ENCODE measurements at places on chromosomes 3 and 15.

DNA sequence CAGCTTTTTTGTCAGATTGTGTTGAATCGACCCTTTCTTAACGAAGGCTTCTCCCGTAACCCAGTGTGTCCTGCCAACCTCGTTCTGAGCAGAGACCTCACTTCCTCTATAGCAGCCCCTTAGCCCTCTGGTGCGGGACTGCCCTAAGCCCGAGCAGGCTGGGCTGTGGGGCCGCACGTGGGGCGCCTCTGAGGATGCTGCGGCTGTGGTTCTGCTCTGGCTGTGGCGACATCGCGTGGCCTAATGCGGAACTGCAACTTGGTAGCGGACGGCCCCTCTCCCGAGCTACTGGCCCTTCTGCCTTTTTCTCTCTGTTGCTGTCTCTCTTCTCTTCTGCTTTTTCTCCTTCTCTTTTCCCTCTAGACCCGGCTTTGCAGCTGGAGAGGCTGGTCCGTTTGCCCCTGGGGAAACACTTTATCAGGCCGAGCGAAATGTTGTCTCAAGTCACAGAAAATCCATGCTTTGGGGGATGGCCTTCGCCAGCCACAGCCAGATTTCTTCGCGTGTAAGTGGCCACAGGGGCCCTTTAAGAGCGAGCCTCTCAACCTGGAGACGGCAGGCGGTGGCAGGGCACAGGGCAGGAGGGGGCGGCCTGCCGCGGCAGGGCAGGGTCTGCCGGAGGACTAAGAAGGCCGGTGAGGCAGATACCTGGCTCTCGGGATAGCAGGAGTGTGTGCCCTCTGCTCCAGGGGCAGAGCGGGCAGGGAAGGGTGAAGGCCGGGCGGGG, 19.4 kb upstream of the KIF23 start:
- no peak for DNase-seq

DNA sequence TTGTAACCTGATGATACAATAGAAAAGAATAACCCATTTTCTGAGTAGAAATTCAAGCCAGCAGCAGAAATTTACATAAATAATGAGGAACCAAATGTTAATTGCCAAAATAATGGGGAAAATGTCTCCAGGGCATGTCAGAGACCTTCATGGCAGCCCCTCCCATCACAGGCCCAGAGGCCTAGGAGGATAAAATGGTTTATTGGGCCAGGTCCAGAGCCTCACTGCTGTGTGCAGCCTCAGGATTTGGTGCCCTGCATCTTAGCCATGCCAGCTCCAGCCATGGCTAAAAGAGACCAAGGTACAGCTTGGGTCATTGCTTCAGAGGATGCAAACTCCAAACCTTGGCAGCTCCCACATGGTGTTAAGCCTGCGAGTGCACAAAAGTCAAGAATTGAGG, 352.1 kb upstream of the MEIS2 start:
- no peak for DNase-seq

DNA sequence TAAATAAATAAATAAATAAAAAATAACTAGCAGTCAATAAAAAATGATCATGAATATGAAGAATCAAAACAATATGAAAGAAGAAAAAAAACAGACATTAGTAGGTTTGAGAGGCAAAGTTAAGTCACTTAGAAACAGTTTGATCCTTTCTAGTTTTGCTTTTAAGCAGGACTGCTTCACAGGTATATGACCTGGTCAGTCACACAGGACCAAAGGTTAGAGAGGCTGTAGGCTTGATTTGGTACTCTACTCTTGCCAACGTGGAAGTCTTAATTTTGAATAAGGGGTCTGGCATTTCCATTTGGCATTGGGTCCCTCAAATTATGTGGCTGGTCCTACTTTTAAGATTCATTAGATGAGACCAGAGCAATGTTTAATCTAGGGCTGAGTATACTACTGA, 441.7 kb upstream of the NECTIN3 start:
- no peak for DNase-seq

DNA sequence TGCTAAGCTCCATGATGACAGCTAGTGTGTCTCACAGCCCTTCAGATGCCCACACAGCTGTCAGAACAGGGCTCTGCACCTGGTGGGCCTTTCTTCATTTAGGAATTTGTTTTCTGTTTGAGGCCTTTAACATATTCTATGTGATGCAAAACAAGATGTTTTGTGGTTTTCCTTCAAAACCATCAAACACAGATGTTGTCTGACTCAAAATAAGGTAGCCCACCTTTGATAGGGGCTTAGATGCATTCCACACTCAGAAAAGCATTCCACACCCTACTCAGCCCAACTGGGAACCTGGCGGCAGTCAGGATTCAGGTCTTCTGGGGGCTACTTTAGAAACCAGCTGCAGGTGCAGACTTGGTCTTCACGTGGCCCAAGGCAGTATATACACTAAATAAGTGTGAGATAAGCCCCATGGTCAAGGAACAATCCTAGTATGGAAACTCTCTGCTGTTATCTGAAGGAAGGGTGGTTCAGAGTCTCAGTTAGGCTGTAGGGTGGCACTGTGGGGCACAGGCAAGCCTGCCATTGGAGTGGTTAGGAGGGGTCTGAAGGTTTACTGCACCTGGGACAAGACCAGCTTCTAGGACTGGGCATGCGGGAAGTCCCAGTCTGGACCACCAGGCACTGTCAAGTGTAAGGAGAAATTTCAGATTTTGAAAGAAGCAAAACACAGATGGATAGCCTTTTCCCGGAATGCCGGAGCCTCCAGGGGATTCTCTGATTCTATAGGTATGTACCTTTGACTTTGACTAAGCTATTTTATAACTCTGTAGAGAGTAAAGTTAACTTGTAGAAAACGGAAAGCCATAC, 20.1 kb downstream of the LRRC2 start:
- no peak for DNase-seq

DNA sequence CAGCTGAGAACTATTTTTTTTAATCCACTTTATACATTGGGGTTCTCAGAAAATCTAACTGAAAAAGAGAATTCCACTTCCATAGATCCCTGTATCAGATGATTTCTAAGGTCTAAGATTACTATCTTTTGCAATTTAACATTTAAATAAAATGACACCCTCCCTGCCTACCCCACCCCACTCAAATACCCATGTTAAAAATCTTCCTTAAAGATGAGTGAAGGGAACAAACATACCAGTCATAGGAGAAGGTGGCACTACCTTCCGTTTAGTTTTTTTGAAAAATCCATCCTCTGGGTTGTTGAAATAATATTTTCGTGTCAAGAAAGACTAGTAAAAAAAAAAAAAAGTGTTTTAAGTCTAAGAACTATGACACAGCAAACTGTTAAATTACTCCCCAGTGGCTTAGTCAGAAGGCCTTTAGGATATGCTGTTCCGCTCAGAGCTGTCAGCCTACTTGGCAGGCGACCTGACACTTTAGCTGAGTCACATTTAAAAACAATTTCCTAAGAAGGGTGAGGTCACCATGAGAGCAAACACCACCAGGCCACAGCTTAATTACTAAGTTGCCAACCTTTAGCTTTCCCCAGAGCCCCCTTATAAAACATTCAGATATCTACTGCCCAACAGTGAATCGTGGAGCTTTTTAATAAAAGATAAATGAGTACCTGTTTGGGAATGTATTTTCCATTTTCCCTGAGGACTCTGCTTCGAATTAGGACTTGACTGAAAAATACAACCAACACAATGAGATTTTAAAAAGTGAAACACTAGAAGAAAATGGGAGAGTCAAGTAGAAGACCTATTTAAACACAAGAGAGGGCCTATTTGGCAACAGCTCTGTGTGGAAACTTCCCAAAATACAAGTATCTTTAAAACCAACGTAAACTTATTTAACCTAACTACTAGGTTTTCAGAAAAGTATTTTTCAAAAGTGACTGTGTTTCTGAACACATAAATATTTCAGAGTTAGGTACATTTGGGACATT, 9.6 kb downstream of the EMC3 start:
- peak; percentile 94 for DNase-seq

All from LNCaP clone FGC (cell line).